ENCODE measurements at places on chromosomes 2 and 18. TPM values are rescaled to one million over a fixed set of nuclear protein-coding genes. Genes with fewer than 3 reads are reported as not detected.

MAL gene
- 241 TPM for total RNA-seq

KIF5C gene
- 62.7 TPM for total RNA-seq

CYTIP gene
- total RNA-seq: 22.8 TPM

ABCG8 gene
- total RNA-seq: not detected

ACYP2 gene
- 19.7 TPM for total RNA-seq

ACMSD gene
- not detected for total RNA-seq

SCYGR4 gene
- not detected for total RNA-seq

PAIP2B gene
- 25.6 TPM for total RNA-seq

ST8SIA5 gene
- total RNA-seq: 0.22 TPM

NT5DC4 gene
- not detected for total RNA-seq

NEMP2 gene
- total RNA-seq: 5.6 TPM

ELOA2 gene
- not detected for total RNA-seq

MYOM1 gene
- total RNA-seq: 19.9 TPM

GKN2 gene
- total RNA-seq: not detected

LRRC30 gene
- total RNA-seq: not detected

TSPYL6 gene
- 0.13 TPM for total RNA-seq

FBLN7 gene
- total RNA-seq: 2.3 TPM

GATA6 gene
- total RNA-seq: 5.3 TPM

PTPRN gene
- 0.58 TPM for total RNA-seq

ABCB11 gene
- total RNA-seq: 1.5 TPM

FBXO15 gene
- 2.6 TPM for total RNA-seq

PAX8 gene
- total RNA-seq: 1.2 TPM

CRYGC gene
- not detected for total RNA-seq

DCDC2C gene
- total RNA-seq: 4.6 TPM

GPR55 gene
- 0.18 TPM for total RNA-seq

UGT1A4 gene
- total RNA-seq: not detected

All from sciatic nerve (tissue), 2 donors.